Activated CD8-positive, alpha-beta T cell treated with anti-CD3 and anti-CD28 coated beads, Interleukin-2, amount 10 ng/mL, durations not matched to agents 7 days and 5 days (primary cell): ENCODE measurements at places on chromosomes 16 and 17. TPM values are rescaled to one million over a fixed set of nuclear protein-coding genes. Genes with fewer than 3 reads are reported as not detected.

The SMPD3 gene
- 12.0 TPM for total RNA-seq

The ANKRD40CL gene
- not detected for total RNA-seq

The SLC16A5 gene
- total RNA-seq = 5.4 TPM

The NLRC3 gene
- 92.6 TPM for total RNA-seq

The CRISPLD2 gene
- not detected for total RNA-seq

The AURKB gene
- total RNA-seq = 182 TPM

The GRAPL gene
- total RNA-seq = 13.6 TPM

The SENP3 gene
- 62.0 TPM for total RNA-seq

The NPB gene
- 0.18 TPM for total RNA-seq

The MAPT gene
- not detected for total RNA-seq

The CCL17 gene
- 0.50 TPM for total RNA-seq

- DNase-seq = no peak
These were observed 1.8 kb upstream of the GIP start for GRCh38 chr17:48970224-48970623.

DNA sequence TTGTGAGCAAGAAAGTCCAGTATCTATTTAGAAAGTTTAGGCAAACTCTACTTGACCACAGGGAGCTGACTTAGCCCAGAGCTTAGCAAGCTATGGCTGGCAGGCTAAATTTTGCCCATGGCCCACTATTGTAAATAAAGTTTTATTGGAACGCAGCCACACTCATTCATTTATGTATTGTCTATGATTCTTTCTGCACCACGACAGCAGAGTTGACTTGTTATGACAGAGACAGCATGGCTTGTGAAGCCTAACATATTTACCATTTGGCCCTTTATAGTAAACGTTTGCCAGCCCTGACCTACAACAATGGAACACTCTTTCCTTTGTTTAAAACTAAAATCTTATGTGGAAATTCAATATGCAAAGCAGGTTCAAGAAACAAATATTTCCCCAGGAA is 100.0 kb upstream of the ZFHX3 start:
- DNase-seq = no peak

GRCh38 chr17:49696233-49696761 is 11.5 kb downstream of the SLC35B1 start:
- DNase-seq = peak; percentile 86

GRCh38 chr17:8066841-8067775 is 20.4 kb downstream of the ALOX12B start:
- no peak for DNase-seq

DNA sequence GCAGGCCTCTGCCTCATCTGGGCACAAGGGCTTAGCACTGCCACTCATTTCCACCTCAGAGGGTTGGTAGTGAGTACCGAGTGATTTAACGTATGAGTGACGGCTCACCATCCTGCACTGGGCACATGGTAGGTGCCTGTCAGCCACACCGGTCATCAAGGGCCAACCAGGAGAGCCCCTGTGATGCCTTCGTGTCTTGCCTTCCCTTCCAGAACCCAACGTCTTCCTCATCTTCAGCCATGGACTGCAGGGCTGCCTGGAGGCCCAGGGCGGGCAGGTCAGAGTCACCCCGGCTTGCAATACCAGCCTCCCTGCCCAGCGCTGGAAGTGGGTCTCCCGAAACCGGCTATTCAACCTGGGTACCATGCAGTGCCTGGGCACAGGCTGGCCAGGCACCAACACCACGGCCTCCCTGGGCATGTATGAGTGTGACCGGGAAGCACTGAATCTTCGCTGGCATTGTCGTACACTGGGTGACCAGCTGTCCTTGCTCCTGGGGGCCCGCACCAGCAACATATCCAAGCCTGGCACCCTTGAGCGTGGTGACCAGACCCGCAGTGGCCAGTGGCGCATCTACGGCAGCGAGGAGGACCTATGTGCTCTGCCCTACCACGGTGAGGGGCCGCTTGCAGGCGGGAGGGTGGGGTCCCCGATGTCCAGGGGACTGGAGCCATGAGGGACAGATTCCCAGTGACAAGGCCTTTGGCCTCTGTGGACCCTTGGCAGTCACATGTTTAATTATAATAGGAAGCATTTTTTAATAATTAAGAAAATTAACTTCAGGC is 37.1 kb downstream of the MRC2 start:
- DNase-seq = no peak

GRCh38 chr16:4085405-4085970 is 30.8 kb downstream of the ADCY9 start:
- DNase-seq = no peak

DNA sequence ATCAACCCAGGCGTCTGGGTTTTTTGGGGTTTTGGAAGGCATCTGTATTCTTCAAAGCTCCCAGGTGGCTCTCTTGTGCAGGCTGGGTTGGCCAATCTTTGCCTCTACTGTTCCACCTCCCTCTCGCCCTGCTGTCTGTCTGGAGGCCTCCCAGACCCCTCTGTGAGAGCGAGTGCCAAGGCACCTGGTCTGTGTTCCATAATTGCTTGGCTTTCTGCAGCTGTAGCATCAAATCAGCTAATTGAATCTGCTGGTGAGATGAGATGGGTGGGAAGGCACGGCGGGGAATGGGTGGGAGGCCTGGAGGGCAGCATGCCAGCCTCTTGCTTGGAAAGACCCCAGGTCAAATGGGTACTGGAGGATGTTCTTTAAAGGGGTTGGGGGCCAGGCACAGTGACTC is 52.5 kb upstream of the CLEC19A start:
- no peak for DNase-seq

- no peak for DNase-seq
These were observed 101.5 kb downstream of the CLEC16A start for GRCh38 chr16:11045846-11046245.

DNA sequence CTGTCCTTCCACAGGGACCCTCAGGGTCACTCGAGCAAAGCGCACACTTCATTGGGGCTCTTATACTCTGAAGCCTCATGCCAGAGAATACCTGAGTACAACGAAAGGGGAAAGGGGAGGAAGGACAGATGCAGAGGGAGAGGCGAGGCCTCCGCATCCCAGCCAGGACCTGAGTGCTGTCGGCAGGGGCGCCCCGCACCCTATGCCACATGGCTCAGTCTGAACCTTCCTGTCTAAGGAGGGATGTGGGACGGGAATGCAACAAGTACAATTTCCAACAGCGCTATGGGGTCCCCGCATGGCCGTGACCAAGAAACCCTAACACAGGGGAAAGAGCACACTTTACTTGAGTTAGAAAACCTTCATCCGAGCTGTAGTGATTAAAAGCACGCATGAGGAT is 39.8 kb upstream of the FAAP100 start:
- no peak for DNase-seq

DNA sequence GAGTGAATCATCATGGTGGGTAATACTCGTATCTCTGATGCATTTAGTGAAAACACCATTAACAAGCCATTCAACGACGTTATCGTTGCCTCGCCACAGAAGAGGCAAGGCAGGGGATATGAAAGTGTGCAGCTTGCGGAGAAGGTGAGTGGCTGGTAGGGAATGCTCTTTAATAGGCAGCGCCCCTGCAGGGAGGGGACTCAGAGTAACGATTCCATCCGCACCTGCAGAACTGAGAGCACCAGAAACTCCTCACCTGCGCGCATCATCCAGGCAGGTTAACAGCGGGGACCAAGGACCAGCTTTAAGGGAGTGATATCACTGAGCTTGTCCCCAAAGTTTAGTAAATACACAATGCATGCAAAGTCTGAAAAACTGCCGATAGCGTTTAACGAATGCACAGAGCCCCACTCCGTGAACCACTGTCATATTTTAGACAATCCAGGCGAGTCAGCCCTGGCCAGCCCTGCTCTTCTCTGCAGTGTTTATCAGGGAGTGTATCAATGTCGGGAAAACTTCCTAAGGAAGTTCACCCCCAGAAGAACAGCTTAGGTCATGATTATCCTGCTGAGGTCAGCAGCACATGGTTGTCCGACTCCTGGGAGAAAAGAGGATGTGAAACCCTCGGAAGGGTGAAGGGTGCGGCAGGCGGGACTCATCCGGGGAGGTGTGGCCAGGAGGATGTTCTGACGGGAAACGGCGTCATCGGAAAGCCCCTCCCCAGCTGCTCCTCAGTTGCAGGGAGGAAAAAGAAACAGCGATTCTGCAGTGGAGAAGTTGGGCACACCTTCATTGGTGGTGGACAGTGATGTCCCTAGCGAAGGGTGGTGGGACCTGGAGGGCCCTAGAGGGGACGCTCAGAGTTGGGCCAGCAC is 68.5 kb upstream of the DNAH17 start:
- DNase-seq = peak; percentile 72

DNA sequence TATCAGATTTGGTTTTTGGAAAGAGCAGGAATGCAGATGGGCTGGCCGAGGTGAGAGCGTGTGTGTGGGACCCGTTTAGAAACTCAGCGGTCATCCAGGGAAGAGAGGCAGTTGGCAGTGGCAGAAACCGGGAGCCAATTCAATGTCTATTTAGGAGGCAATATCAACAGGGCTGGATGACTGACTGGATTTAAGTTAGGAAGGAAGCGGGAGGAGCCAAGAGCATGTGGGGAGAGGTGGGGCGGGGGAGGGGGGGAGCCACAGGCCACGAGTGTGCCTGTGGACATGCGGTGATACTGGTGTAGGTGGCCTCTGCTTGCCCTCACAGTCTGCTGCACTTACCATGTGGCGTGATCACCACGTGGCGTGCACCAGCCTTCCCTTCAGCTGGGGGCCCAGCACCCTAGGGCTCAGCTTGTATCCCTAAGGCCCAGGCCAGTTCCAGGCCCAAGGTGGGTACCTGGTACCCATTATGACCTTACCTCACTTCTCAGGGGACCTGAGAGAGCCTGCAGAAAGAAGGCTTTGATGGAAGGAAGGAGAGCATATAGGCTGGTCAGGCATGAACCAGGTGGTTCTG is 10.8 kb upstream of the TPPP3 start:
- no peak for DNase-seq

DNA sequence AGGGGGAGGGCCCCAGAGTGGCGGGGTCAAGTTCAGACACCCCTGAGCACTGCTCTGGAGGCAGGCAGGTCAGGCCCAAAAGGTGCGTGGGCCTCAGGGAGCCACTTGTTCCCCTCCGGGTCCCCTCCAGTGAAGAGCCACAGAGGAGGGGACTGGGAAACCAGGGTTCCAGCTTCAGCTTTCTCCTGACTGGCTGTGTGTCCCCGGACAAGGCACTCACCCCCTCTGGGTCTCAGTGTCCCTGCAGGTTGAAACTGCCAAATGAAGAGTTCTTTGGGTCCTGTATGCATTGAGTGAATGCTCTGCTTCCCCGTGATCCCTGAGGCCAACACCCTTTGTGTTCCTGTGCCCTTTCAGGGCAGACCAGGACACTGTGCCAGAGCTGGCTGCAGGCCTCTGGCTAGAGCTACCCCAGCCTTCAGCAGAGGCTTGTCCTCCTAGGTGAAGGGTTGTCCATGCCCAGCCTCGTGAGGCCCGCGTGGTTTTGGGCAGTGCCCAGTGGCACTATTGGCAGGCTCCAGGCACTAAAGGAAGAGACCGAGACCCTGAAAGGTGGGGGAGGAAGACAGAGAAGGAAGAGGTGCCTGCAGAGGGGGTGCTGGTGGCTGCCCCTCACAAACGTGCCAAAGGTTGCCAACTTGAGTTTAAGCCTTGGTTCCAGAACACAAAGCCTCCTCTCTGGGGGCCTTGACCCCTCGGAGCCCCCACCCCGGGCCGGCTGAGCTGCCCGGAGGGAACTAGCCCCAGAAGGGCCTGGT is 13.3 kb upstream of the WNT3 start:
- DNase-seq = no peak

- no peak for DNase-seq
These were observed 6.2 kb downstream of the IL32 start for GRCh38 chr16:3071655-3072054.

- no peak for DNase-seq
These were observed 67.5 kb upstream of the ZNF423 start for GRCh38 chr16:49923411-49923810.

DNA sequence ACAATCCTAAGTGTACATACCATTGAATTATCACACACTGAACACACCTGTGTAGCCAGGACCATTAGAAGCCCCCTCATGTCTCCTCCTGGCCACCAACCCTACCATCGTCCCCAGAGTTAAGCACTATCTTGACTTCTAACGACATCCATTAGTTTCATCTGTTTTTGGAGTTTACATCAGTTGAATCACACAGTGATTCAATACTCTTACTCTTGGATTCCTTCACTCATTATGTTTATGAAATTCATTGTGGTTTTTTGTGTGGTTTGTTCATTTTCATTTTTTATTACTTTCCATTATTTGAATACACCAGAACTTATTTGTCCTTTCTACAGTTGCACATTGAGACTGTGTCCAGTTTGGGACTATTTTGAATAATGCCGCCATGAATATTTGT is 13.6 kb downstream of the DRC7 start:
- DNase-seq = no peak

- no peak for DNase-seq
These were observed 8.5 kb upstream of the JPH3 start for GRCh38 chr16:87593710-87594258.

GRCh38 chr17:5418858-5419355 is 555 bp downstream of the NUP88 start:
- peak; percentile 81 for DNase-seq

- DNase-seq = no peak
These were observed 3.6 kb downstream of the GLP2R start for GRCh38 chr17:9829343-9829742.

DNA sequence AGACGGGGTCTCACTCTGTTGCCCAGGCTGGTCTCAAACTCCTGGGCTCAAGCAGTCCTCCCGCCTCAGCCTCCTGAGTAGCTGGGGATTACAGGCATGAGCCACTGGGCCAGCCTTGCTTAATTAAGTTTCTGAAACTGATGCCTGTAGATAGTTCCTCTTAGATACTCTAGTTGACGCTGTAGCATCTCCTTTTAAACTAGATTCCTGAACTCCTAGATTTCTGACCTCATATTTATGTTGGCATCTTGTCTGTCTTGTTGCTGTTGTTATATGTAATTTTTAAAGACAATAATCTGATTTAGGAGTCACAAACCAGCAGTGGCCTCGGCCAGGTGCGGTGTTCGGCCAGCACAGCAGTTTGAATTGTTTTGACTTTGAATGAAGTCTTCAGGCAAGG is 37.5 kb downstream of the DHRS7B start:
- no peak for DNase-seq

- DNase-seq = no peak
These were observed 10.8 kb downstream of the P2RX5 start for GRCh38 chr17:3685174-3685573.

DNA sequence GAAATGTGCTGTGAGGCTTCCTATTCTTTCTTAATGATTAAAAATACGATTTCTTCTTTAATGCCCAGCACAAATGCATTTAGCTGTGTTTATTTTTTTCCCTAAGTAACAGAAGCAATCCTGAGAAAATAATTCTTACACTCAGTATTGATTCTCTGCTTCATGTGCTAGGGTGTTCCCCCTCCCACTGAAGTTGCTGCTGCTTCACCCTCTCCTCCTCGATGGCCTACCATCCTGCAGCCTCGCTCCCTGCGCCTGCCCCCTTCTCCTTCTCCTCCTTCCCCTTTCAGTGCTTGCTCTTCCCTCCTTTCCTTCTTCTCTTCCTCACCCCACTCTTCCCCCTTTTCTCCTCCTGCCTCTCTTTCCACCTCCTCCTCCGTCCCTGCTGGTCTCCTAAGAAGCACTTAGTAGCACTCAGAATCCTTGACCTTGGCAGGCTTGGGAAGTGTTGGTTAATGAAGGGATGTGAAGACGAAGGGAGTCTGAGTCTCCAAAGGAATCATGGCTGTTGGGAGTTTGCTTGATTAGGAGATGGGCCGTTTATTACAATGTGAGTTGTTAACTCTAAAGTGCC is 119.7 kb downstream of the RPTOR start:
- DNase-seq = no peak

- no peak for DNase-seq
These were observed 98.0 kb upstream of the LHX1 start for GRCh38 chr17:36839256-36839655.
